Natural killer cell (primary cell): ENCODE measurements at places on chromosomes 13 and 19. TPM values are rescaled to one million over a fixed set of nuclear protein-coding genes. Genes with fewer than 3 reads are reported as not detected.

The IZUMO4 gene
- 7.6 TPM for total RNA-seq

The IGSF23 gene
- not detected for total RNA-seq

DNA sequence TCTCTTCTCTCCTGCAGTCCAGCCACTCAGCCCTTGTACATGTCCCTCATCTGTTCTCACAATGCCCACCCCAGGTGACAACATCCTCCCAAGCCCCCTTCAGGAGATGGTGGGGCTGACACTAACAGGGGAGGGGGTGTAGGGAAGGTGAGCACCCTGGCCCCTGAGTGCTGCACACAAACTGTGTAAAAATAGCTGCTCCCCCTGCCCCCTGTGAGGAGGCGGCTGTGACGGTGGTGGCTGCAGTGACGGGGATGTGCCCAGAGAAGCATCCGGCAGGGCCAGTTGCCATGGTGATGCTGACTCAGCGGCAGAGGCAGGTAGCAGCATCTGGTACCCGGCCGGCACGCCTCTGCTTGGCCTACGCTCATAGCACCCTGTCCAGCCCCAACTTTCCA, 13.0 kb upstream of the JUND start:
- H3K36me3 ChIP-seq, result no peaks in the 10 kb centered on the region
- peak overlapping the region; percentile 99 for H3K27ac ChIP-seq
- H3K4me3 ChIP-seq, result no peak overlapping the region
- peaks cover 56% of the 10 kb centered on the region for H3K4me1 ChIP-seq
- no peaks in the 10 kb centered on the region for H3K27me3 ChIP-seq

- no peaks in the 10 kb centered on the region for H3K36me3 ChIP-seq
- peak overlapping the region; percentile 88 for H3K27ac ChIP-seq
- peak; percentile 90 for DNase-seq
- H3K4me1 ChIP-seq, result peaks cover 75% of the 10 kb centered on the region
These were observed 29.7 kb downstream of the GPX4 start for GRCh38 chr19:1133471-1133929.

GRCh38 chr13:37995092-37995491, 125.5 kb upstream of the TRPC4 start:
- H3K4me1 ChIP-seq, result no peaks in the 10 kb centered on the region
- H3K27me3 ChIP-seq, result no peaks in the 10 kb centered on the region
- no peak overlapping the region for H3K4me3 ChIP-seq
- no peak for DNase-seq

DNA sequence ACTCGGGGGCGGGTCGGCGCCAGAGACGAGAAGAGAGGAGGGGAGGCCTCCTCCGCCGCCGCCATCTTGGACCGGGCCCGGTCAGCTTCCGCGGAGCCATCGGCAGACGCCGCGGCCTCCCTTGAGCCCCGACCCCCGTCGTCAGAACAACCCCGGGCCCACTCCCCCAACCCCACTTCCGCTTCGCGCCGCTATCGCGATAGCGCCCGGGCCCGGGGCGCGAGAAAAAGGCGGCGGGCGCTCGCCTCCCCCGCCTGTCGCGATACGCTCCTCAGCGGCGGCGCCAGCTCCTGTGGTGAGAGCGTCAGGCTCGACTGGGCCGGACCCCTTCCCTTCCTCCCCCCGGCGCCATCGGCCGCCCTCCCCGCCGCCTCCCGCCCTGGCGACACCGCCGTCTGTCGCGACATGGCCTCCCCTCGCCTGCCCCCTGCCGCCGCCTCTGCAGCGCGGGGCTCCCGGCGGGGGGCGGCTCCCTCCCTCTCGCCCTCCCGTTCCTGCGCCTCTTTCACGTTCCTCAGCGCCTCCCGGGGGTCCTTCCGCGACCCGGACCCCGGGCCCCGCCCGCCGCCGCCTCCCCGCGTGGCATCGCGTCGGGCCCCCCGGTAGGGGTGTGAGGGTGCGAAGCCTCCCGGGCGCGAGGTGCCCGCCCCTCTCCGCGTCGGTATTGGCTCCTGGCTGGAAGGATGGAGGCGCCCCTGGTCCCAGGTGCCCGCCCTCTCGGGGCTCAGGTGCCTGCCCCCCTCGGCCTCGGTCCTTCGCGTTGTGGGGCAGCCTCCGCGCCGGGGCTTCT, at the start of gene CNOT3:
Gene CNOT3 (plus strand): TSS at position 64 of the 790 bp plus-strand sequence. CDS start 5,217 bp downstream, outside the sequence.
- peak; percentile 38 for DNase-seq
- H3K4me1 ChIP-seq, result peaks cover 41% of the 10 kb centered on the region
- no peaks in the 10 kb centered on the region for H3K27me3 ChIP-seq
- peak within 1 kb of the TSS; percentile 76 for H3K4me3 ChIP-seq
- H3K36me3 ChIP-seq, result peaks cover 8% of the 10 kb centered on the region

- no peaks in the 10 kb centered on the region for H3K4me1 ChIP-seq
- peak; percentile 74 for DNase-seq
- peaks cover 33% of the 10 kb centered on the region for H3K36me3 ChIP-seq
- no peak overlapping the region for H3K4me3 ChIP-seq
These were observed 20.9 kb downstream of the COG6 start for GRCh38 chr13:39676315-39676876.

DNA sequence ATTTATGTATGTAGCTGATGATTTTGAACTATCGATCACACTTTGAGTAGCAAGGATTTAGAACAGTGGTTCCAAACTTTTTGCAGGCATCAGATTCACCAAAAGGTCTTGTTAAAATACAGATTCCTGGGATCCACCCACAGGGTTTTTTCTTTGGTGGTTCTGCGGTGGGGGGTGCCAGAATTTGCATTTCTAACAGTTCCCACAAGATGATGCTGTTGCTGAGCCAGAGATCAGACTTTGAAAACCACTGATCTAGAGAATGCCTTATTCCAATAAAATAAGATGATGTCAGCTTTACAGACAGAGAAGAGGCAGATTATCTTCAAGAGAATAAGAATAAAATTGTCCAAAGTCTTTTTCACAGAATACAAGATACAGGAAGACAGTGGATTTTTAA, 80.9 kb upstream of the SHISA2 start:
- peak; percentile 6 for DNase-seq
- no peak overlapping the region for H3K27ac ChIP-seq
- no peaks in the 10 kb centered on the region for H3K36me3 ChIP-seq
- H3K27me3 ChIP-seq, result no peaks in the 10 kb centered on the region
- no peaks in the 10 kb centered on the region for H3K4me1 ChIP-seq

GRCh38 chr19:377801-378581, 31.0 kb downstream of the C2CD4C start:
- peaks cover 1% of the 10 kb centered on the region for H3K27me3 ChIP-seq
- H3K4me1 ChIP-seq, result no peaks in the 10 kb centered on the region
- no peak overlapping the region for H3K27ac ChIP-seq
- no peaks in the 10 kb centered on the region for H3K36me3 ChIP-seq

DNA sequence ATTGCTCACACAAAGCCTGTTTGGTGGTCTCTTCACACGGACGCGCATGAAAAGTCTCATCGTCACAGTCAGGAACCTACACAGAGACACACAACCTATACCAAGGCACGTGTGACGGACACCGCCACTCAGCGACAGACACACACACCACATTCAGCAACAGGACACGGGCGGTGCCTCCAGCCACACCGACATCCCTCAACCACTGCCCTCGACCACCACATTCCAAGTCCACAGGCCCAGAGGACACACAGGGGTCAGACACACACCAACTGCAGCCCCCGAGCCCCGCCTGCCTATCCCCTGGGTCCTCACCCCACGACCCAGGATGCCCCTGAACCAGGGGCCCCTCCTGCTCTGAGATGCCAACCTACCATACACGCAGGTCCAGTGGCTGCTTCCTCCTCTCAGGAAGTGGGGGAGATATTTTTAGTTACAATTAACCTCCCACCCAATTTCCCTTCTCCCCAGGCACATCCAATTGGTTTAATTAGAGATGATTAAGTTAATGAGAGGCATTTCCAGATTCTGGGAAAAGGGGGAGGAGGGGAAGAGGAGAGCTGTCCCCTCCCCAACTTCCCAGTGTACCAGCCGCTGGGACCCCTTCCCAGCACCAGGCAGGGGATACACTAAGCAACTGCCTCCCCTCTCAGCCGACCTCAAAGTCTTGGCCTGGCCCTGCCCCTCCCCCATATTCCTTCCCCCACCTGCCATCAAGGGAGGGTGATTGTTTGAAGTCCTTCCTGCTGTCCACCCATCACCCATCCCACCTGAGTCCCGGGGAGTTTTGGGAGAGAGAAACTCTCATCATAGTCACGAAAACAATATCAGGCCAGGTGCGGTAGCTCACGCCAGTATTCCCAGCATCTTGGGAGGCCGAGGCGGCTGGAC, 20.4 kb downstream of the MEIS3 start:
- no peak overlapping the region for H3K27ac ChIP-seq
- H3K4me3 ChIP-seq, result no peak overlapping the region
- DNase-seq, result no peak
- H3K4me1 ChIP-seq, result no peaks in the 10 kb centered on the region

DNA sequence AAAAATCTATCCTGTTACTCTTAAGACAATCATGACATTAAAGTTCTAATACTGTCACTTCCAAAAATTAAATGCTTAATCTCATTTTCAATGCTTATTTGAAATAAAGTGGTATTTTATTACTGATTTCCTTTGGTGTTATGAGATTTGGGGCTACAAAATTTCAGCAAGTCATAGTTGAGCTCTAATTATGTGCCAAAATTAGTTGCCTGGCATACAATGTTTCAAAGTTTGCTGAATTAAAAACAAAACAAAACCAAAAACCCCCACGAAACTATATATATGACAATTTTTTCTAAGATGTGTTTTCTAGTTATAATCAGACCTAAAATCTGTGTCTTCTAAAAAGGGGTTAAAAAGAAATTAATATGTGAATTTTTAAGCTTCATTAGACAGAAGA, 62.2 kb downstream of the KCNRG start:
- H3K27me3 ChIP-seq, result peaks cover 2% of the 10 kb centered on the region
- peak overlapping the region; percentile 10 for H3K4me3 ChIP-seq

GRCh38 chr13:85651440-85651839, 147.8 kb downstream of the SLITRK6 start:
- H3K4me1 ChIP-seq, result no peaks in the 10 kb centered on the region
- H3K4me3 ChIP-seq, result no peak overlapping the region
- DNase-seq, result no peak
- H3K27ac ChIP-seq, result no peak overlapping the region

GRCh38 chr13:46179969-46180763, 1.8 kb downstream of the LCP1 start:
- peaks cover 8% of the 10 kb centered on the region for H3K36me3 ChIP-seq
- DNase-seq, result no peak
- no peaks in the 10 kb centered on the region for H3K27me3 ChIP-seq
- H3K4me1 ChIP-seq, result peaks cover 46% of the 10 kb centered on the region
- peak overlapping the region; percentile 76 for H3K27ac ChIP-seq

GRCh38 chr13:87129602-87130300, 541.4 kb upstream of the SLITRK5 start:
- no peaks in the 10 kb centered on the region for H3K36me3 ChIP-seq
- H3K27me3 ChIP-seq, result no peaks in the 10 kb centered on the region
- no peaks in the 10 kb centered on the region for H3K4me1 ChIP-seq
- no peak overlapping the region for H3K4me3 ChIP-seq

DNA sequence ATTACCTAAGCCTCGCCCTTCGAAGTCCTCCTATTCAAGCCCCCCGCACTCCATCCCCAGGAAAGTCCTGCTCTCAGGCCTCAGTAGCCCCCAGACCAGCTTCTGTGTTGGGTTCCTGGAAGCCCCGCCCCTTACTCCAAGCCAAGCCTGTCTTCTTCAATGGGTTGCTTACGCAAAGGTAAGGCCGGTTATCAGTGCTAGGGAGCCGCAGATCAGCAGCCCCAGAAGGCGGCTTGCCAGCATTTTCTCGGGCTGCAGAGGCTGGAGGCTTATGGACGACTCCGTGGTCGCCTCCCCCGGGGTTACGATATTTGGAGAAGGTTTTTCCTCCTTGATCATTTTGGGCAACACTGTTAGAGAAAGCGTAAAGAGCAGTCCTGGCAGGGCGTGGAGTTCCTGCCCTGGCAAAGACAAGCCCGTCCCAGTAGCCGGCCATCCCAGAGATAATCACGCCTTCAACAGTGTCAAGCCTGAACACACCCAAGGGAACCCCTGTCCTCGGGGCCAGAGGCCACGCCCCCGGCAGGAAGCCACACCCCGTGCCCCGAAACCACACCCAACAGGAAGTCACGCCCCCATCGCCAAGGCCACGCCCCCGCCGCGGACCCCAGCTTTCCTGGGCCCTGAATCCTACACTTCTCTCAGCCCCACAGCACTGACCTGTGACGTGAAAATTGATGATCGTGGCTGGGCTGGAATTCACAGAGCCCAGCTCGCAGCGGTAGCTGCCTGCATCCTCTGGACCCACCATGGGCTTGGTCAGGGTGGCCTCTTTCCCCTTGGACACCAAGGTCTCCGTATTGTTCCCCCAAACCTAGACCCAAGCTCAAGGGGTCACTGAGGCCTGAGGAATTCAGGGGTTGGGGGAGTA, 954 bp upstream of the RASIP1 start:
- no peaks in the 10 kb centered on the region for H3K36me3 ChIP-seq
- H3K4me3 ChIP-seq, result no peak overlapping the region
- H3K27me3 ChIP-seq, result peaks cover 23% of the 10 kb centered on the region
- no peak for DNase-seq
- peaks cover 30% of the 10 kb centered on the region for H3K4me1 ChIP-seq
- no peak overlapping the region for H3K27ac ChIP-seq

DNA sequence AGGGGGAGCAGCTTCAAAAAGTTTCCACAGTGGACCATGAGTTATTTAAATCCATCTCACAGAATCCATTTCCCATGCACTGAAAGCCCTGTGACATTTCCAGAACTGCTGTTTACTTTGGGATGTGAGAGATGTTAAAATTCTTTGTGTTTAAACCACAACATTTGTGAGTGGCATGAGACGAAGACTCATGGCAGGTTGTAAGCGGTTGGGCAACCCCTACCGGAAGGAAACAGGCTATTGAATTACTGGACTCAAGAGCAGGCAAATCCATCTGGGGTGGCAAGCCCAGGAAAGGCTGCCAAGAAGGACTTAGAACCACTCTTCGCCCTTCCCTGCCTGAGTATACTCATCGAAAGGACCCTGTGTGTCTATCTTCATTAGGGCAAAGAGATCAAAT, 22.3 kb upstream of the CLDN10 start:
- H3K36me3 ChIP-seq, result no peaks in the 10 kb centered on the region
- H3K4me1 ChIP-seq, result no peaks in the 10 kb centered on the region
- H3K27ac ChIP-seq, result no peak overlapping the region
- no peak overlapping the region for H3K4me3 ChIP-seq

- no peaks in the 10 kb centered on the region for H3K36me3 ChIP-seq
- peaks cover 19% of the 10 kb centered on the region for H3K4me1 ChIP-seq
- H3K27me3 ChIP-seq, result peaks cover 35% of the 10 kb centered on the region
- no peak overlapping the region for H3K27ac ChIP-seq
These were observed 501 bp downstream of the APLP1 start for GRCh38 chr19:35868823-35869326.

- no peaks in the 10 kb centered on the region for H3K4me1 ChIP-seq
- H3K27ac ChIP-seq, result no peak overlapping the region
These were observed 7.0 kb upstream of the LSM14A start for GRCh38 chr19:34165295-34165738.
